Left lung (tissue), 14 donors: ENCODE measurements at places on chromosomes 7 and 10. TPM values are rescaled to one million over a fixed set of nuclear protein-coding genes. Genes with fewer than 3 reads are reported as not detected.
A peak's percentile ranks its signal among the peaks of the same experiment; 100 is the strongest.

DNA sequence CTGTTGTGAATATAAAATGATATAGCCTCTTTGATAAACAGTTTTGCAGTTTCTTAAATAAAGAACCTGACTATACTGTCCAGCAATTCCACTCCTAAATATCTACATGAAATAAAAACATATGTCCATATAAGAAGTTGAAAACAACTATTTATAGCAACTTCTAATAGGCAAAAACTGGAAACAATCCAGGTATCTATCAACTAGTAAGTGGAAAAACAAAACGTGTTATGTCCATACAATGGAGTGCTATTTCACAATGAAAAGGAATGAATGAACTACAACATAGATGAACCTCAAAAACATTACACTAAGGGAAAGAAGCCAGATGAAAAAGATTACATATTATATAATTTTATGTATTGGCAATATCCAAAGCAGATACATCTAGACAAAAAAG lies 268.9 kb downstream of the CSTF2T start:
- no peak for DNase-seq

The AGMO gene
- total RNA-seq, result 0.58 TPM

- no peak for DNase-seq
Observed at GRCh38 chr7:36295090-36295489, 94.6 kb upstream of the ANLN start.

- no peak for DNase-seq
Observed at GRCh38 chr10:13706604-13707003, 119.8 kb downstream of the PRPF18 start.

GRCh38 chr10:28768227-28768626 lies 90.9 kb downstream of the BAMBI start:
- DNase-seq, result no peak

DNA sequence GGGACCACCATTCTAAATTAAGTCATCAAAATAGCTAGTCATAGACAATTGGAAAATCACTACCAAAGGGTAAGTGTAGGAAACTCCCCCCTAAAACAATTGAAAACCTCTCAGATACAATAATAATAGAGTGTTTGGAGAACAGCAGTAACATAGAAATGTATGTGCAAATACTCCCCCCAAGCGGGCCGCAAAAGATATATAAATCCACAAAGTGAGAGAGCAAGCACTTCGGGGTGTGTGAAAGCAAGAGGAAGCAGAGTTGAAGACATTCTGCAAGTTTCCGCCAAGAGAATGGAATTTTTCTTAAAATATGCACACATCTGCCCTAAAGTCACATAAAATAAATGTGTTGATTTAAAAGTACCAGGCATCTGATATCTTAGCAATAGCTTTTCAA lies 33.3 kb downstream of the CHCHD3 start:
- DNase-seq, result no peak

DNA sequence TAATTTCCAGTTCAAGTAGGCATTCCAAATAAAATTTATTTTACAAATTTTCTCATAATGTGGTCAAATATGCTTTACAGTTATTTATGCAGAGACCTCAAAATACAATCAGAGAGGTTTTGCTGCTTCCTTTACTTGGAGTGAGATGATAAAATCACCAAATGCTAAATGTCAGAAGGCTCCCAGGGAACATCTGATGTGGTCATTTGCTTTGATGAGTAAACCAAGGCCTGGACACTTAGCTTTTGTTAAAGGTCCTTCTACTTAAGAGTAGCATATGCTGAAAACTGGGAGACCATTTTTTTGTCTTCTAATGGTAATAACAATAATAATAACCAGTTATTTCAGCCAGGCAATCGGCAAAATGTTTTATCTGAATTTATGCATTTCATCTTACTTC lies 60.6 kb upstream of the AKR1E2 start:
- DNase-seq, result no peak

- no peak for DNase-seq
Observed at GRCh38 chr10:120760253-120760652, 90.9 kb upstream of the WDR11 start.

The OPN4 gene
- total RNA-seq, result not detected

GRCh38 chr10:80397014-80397413 lies 11.3 kb upstream of the PRXL2A start:
- DNase-seq, result no peak

The HGF gene
- total RNA-seq, result 42.0 TPM

The IRF5 gene
- total RNA-seq, result 35.5 TPM

DNA sequence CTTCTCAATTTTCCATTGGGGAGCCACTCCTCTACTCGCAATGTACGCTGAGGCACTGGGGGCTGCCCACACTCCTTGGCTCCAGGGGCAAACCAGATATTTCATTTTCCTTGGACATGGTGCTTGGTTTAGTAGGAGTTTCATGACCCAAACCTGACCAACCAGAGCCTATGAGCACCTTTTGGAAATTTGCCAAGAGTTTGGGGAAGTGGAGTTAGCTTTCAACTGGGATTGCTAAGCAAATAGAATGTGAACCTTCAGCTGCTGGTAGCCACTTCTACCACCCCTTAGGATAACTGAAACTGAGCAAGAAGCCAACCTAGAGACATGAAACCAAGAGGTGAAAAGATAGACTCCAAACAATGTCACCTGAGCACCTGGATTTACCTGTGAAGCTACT lies 74.9 kb upstream of the COL13A1 start:
- DNase-seq, result no peak

- DNase-seq, result no peak
Observed at GRCh38 chr7:68964060-68964459, 634.2 kb upstream of the AUTS2 start.

GRCh38 chr7:69187824-69188333 lies 410.4 kb upstream of the AUTS2 start:
- DNase-seq, result no peak

- no peak for DNase-seq
Observed at GRCh38 chr7:33792041-33792440, 113.3 kb upstream of the BMPER start.

The METTL2B gene
- total RNA-seq, result 22.7 TPM

GRCh38 chr10:73591935-73592699 lies 975 bp upstream of the USP54 start:
- DNase-seq, result peak; percentile 34

The LAMTOR4 gene
- total RNA-seq, result 120 TPM

The TMEM176B gene
- total RNA-seq, result 57.2 TPM

DNA sequence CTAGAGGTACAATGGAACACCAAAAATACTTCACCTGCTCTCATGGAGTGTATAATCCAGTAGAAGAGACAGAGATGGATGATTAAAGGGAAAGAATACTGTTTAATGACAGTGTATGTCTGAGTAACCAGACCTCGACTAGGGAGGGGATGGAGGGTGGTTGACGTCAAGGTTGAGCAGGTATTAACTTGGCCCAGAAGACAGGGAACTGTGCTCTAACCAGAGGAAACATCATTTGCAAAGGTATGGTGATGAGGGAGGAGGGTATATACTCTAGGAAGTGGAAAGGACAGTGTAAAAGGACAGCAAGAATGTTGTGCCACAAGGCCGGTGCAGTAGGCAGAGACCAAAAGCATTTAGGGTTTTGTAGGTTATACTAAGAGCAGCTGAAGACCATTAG lies 2.9 kb downstream of the MIOS start:
- no peak for DNase-seq

DNA sequence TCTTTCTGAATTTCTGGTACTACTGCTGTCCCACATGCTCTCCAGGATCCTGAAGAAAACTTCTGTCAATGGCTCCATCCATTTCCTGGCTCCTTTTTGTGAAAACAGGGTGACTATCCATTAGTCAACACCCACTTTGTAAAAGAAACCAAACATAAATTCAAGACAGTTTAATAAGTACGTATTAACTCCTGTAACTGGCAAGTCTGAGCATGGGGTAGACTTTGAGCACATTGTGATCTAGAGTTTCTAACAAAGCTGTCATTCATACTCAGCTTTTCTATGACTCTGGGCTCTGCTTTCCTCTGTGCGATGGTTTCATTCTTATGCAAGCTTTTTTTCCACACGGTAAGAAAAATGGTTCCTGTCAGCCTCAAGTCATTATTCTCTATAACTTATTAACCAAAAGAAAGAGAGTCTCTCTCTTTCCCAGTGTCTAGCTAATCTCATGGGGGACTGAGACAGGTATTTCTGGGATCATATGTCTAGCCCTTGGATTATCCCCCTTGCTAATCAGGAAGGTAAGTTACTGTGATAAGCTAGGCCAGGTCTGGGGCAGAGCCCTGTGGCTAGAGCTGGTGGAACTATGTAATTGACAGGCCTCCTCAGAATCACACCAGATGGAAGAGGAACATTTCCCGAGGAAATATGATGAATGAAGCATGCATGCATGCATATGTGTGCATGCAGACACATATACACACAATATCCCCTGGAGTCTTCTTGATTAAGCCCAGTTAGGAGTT lies 98.5 kb downstream of the GNAI1 start:
- no peak for DNase-seq

The AGR2 gene
- total RNA-seq, result 182 TPM

The CCDC146 gene
- total RNA-seq, result 14.5 TPM

DNA sequence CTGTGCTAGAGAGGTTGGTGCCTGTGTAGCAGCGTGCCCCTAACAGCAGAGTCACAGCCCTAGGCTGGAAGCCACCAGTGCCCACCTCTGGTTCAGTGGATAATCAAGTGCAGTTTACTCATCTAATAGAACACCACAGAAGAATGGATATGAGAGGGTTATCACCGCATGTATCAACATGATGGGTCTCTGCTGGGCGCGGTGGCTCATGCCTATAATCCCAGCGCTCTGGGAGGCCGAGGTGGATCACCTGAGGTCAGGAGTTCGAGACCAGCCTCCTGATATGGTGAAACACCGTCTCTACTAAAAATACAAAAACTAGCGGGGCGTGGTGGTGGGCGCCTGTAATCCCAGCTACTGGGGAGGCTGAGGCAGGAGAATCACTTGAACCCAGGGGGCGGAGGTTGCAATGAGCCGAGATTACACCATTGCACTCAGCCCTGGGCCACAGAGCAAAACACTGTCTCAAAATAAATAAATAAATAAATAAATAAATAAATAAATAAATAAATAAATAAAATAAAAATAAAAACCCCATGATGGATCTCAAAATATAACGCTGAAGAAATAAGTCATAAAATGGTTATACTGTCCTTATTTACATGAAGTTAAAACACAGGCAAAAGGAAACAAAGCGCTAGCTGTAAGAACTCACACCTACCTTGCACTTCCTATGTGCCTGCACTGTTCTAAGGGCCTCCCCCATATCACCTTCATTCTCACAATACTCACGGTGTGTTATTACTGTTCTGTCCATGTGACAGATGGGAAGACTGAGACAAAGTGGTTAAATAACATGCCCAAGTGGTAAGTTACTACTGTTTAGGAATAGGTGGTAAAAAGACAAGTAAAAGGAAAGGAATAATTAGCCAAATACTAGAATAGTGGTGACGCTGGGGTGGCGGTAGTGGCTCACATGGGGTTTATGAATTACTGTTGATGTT lies 70.9 kb downstream of the AMZ1 start:
- no peak for DNase-seq

DNA sequence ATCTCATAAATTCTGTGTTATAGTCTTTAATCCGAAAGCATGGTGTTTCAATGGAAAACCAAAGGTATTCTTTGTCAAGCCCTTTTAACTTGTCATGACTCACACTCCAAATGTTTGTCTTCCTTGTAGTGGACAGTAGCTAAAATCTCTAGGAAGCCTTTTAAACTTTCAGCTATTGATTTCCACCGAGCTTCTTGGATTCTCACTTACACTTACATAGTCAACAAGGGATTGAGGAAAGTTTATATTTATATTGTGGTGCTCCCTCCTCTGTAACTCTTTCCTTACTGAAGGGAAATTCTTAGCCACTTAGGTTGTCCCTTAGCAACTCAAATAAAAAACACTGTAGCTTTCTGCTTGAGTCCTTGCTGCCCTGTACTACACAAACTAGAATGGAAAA lies 31.2 kb upstream of the GPR37 start:
- no peak for DNase-seq

DNA sequence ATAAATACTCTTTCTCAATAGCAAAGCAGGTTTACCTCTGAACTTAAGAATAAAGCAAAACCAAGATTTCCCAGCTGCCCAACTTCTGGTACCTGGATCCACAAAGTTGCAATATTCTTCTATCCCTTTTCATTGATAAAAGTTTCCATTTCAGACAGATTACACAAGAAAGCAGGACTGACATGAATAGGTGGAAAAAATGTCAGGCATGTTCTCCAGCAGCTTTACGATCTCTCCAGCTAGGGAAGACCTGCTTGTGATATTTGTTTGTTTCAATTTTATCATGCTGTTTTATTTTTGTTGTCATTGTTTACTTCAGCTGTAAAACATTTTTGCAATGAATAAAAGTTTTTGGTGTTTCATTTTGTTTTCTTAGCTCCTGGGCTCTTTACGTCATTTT lies 9.0 kb downstream of the RGS10 start:
- no peak for DNase-seq

The MAP3K8 gene
- total RNA-seq, result 25.2 TPM

DNA sequence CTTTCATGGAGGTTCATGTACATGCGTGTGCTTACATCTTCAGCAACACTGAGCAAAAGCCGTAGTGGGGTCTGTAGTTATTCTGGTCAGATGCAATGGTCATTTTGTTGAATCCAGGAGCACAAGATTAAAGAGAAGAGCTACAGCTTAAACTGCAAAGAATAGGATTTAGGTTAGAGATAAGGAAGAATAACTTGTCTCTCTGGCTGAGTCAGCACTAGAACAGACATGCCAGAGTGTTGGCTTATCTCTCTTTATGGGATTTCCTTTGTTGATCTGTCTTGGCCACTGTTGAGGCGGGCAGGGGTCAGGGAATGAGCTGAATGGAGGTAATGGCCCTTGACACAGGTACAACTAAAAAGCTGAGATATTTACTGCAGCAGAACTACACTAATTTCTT lies 473.5 kb downstream of the CCSER2 start:
- DNase-seq, result no peak
